Motor neuron (in vitro differentiated cells): ENCODE measurements at places on chromosomes 1 and 21. TPM values are rescaled to one million over a fixed set of nuclear protein-coding genes. Genes with fewer than 3 reads are reported as not detected.
A peak's percentile ranks its signal among the peaks of the same experiment; 100 is the strongest.

GRCh38 chr1:223621312-223621734 is 44.2 kb downstream of the CAPN8 start:
- ATAC-seq, result no peak

Gene RIPPLY3
- total RNA-seq, result 0.62 TPM in 1 of 2 replicates, not detected in the other

DNA sequence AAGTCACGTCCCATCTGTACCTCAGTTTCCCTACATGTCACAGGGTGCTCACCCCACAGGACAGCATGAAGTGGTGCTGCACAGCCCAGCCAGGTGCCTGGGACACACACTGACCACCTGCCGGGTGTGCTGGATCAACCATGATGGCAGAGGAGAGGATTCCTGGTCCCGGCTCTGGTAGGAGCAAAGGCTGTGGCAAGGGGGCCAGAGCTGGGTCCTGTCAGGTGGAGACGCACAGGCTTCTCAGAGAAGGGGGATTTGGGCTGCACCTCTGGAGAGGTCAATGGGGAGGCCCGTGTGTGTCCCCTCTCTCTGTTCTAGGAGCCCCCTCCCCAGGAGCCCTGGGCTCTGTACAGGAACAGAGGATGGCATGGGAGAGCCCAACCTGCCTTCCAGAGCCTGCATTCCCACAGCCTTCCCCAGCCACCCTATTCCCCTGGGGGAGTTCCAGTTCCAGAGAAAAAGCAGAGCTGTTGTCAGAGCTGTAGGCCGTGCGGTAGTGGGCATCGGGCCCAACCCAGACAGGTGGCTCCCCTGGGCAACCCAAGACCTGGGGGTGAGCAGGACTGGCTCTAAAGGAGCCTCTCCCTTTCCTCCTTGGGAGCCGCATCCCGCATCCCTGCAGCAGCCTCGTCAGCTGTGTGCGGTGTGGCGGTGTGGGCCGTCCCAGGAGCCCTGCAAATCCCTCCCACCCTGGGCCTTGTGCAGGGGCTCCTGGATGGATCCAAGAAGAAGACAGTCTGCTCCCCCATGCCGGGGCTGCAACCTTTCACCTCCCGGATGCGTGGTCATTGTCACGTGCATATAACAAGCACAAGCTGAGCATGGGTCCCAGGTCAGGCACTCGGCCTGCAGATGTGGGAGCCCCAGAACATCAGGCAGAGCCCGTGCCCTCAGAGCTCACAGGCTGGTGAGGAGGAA is 2.9 kb upstream of the TFF3 start:
- peak; percentile 16 for ATAC-seq

DNA sequence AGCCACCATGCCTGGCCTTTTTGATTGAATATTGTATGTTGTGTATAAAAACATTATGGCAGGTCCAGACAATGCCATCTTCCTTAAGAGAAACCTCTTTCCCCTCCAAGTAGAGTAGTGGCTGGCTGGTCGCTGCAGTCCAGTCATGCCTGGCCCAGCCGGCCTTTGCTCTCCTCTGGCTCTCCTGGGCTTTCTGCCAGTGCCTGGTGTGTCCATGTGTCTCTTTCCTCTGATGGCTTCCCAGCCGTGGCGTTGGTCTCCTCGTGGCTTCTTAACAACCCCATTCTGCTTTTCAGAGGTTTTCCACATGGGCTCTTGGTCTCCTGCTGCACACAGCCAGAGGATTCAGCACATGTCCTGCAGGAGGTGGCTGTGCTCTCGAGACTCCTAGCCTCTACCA is 58.7 kb downstream of the DIP2A start:
- no peak for ATAC-seq

DNA sequence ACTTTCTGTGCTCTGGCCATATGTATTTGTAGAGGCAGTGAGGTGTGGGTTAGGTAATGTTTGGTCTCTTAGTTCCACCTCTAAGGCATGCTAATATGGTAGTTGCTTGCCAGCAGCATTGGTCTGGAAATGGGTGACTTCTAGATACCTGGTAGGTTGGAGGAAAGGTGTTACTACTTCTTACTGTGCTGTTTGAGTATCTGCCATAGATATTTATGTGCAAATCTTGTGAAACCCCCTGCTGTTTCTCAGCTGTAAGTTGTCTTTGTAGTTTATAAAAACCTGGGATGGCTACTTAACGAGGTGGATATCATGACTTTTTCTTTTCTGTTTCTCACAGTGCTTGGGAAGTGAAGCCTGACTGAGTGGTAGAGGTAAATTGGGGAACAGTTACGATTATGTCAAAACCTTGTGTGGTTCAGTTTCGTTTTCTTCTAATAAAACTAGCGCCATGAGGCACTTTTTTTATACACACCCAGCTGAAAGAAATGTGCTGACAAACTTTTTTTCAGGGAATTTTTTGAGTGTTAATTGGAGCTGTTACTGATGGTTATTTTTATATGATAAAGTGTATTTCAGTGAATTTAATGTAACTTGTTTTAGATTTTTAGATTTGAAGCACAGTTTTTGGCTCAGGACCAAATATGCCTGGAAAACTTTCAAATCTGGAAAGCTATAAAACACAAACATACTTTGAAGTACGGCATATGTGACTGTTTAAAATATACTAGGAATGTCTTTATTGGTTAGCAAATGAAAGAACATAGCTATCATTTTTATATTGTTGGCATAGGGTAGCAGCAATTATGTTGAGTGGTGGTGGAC is 42.1 kb downstream of the CAMSAP2 start:
- ATAC-seq, result peak; percentile 60

Gene F13B
- not detected in 2 replicates for total RNA-seq

DNA sequence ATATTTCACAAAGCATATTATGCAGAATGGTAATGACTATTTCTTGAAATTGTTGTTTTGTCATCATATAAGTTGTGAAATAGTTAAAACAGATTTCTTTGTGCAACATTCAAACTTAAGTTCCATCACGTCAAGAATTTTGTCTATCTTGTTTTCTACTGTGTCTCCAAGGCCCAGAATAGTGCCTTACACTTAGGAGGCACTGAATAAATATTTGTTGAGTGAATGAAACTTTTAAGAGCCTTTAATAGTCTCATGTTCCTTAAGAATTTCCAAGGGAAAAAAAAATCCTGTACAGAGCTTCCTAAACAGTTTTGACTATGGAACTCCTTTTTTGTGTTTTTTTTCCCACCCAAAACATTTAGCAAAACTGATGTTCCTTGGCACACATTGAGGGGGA is 50.8 kb upstream of the TNFSF18 start:
- no peak for ATAC-seq

GRCh38 chr1:2893473-2894120 is 92.1 kb upstream of the TTC34 start:
- no peak for ATAC-seq

DNA sequence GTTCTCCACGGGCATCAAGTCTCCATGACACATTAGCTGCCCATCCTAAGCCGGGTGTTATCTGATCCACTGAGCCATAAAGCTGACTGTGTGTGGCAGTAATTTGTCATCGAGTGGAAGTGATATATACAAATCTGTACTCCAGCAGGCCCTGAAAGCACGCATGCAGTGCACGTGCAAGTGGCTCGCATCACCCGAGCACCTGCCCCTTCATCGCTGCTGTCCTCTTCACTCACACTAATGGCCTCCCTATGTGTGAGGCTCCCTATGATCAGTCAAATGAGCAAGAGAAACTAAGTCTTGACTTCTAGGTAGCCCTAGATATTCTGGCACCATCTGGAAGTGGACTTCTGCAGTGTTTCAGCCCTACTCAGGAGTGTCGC is 248.6 kb downstream of the MATN1 start:
- no peak for ATAC-seq

GRCh38 chr1:193486671-193487229 is 300.3 kb upstream of the B3GALT2 start:
- ATAC-seq, result no peak

DNA sequence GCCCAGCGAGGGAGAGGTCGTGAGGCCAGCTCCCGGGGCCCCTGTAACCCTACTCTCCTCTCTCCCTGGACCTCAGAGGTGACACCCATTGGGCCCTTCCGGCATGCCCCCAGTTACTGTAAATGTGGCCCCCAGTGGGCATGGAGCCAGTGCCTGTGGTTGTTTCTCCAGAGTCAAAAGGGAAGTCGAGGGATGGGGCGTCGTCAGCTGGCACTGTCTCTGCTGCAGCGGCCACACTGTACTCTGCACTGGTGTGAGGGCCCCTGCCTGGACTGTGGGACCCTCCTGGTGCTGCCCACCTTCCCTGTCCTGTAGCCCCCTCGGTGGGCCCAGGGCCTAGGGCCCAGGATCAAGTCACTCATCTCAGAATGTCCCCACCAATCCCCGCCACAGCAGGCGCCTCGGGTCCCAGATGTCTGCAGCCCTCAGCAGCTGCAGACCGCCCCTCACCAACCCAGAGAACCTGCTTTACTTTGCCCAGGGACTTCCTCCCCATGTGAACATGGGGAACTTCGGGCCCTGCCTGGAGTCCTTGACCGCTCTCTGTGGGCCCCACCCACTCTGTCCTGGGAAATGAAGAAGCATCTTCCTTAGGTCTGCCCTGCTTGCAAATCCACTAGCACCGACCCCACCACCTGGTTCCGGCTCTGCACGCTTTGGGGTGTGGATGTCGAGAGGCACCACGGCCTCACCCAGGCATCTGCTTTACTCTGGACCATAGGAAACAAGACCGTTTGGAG is 23.7 kb upstream of the TNFRSF1B start:
- no peak for ATAC-seq

DNA sequence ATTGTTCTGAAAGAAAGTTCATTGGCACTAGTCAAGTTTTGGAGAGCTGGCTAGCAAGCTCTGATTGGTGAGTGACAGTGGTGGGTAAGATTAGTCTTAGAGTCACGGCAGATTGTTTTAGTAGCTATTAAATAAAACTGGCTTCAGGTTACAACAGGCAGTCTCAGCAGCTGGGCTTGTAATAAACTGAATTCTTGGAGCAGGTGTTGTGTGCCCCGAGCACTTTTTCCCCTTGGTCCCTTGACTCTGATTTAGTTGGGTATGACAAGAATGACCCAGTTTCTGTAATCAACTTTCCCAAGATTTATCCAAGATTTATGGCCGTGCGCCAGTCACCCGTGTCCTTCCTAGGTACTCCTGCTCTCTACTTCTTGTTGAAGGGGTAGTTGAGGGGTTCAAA is 40.2 kb downstream of the TBCE start:
- no peak for ATAC-seq

- ATAC-seq, result no peak
Observed at GRCh38 chr1:76668046-76668445, 199.2 kb upstream of the ST6GALNAC5 start.

- no peak for ATAC-seq
Observed at GRCh38 chr1:173042806-173043205, 7.9 kb downstream of the TNFSF18 start.

Gene MINDY1
- 7.2 and 7.5 TPM in 2 replicates for total RNA-seq

DNA sequence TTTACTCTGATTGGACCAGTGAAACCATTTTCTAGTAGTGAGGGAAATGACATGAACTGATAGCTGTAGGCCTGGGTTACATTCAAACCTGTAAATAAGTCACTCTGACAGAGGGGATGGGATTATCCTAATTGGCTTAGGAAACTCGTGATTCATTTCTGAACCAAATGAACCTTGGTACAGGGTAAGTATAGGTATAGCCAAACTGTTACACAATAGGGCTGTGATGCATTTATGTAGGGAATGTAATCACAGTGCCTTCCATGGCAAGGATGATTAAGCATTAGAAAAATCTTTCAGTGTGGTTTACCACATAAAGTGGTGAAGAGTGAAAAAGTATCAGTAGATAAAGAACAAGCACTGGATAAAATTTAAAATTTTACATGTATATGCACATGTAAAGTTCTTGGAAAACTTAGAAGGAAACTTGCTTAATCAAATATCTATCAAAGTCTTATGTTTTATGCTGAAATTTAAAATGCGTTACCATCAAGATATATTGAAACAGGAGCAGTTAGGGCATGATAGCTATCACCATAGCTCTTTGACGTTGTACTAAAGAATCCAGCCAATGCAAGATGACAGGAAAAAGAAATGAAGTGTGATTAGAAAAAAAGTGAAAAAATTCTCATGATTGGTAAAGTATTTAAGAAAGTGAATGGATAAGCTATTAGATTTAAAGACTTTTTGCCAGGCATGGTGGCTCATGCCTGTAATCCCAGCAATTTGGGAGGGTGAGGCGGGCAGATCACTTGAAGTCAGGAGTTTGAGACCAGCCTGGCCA is 63.0 kb downstream of the RABGAP1L start:
- no peak for ATAC-seq

DNA sequence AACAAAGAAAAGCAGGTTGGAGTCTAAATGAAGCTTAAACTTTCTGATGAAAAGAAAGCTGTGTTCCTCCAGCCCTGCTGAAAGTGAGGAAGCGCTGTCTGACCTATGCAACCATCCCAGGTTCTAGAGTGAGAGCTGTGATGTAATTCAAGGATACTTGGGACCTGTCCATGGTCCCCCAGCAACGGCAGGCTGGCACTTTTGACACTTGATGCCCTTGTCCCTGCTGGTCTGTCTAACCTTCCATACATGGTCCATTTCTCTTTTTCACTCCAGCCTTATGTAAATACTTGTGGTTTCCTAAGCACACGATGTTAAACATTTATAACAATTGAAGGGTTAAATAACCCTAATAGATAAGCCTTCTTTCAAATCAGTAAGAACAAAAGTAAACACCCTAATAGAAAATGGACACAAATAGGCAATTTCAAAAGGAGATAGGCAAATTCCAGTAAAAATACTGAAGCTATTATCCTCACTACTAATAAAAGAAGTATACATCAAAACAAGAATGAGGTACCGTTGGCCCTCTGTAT is 17.7 kb upstream of the KDM4A start:
- no peak for ATAC-seq

GRCh38 chr21:41199123-41199522 is 31.2 kb downstream of the BACE2 start:
- ATAC-seq, result no peak

GRCh38 chr1:109438798-109439297 is 12.6 kb upstream of the PSMA5 start:
- ATAC-seq, result peak; percentile 100
